ENCODE measurements at places on chromosomes 16 and 17.

DNA sequence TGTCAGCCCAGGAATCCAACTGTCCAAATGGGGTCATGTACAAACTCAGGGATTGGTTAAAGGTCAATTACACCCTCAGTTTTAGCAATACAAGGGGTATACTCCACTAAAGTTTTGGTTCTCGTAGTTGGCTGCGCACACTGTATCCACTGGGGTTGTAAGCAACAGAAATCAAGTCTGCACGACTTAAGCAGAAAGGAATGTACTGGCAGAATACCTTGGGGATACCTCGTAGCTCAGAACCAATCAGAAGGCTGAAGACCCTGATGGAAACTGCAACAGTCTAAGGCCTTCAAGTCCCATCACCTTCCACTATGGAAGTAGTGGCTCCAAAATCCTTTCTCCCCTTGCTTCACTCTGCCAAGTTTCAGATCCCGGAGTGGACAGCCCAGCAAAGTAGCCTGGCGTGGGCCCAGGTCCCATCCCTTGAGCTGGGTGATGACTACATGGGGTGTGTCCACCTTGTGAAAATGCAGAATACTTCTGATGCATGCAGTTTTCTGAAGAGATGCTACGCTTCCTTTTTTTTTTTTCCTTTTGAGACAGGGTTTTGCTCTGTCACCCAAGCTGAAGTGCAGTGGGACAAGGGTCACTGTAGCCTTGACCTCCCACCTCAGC lies 21.1 kb upstream of the RPH3AL start:
- peak; percentile 8 for DNase-seq

GRCh38 chr17:82548681-82549303 lies 29.3 kb downstream of the FOXK2 start:
- no peak for DNase-seq

DNA sequence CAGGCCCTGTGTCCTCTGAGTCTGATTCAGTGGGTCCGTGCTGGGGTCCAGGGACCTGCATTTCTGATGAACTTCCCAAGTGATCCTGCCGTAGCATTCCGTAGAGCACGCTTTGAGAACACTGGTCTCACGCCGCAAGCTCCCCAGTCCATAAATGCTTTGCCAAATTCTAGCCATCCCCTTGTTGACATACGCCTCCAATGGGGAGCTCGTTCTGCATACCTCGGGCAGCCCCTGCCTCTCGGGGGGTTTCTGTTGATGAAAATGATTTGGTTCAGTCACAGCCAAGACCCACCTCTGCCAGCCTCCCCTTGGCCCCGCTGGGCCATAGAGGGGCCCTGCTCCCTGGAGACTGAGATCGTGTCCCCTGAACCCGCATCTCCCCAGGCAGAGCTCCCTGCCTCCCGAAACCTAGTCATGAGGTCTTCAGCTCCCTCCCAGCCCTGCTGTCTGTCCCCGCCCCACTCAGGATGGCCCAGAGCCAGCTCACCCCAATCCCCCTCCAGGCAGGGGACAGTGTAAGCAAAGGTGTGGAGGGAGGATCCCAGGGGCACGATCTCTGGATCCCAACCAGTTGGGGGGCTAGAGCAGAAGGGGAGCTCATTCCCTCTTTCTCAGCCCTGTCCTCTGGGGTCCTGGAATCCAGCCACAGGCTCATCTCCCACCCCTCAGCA lies 16.2 kb upstream of the SPNS2 start:
- DNase-seq: no peak

DNA sequence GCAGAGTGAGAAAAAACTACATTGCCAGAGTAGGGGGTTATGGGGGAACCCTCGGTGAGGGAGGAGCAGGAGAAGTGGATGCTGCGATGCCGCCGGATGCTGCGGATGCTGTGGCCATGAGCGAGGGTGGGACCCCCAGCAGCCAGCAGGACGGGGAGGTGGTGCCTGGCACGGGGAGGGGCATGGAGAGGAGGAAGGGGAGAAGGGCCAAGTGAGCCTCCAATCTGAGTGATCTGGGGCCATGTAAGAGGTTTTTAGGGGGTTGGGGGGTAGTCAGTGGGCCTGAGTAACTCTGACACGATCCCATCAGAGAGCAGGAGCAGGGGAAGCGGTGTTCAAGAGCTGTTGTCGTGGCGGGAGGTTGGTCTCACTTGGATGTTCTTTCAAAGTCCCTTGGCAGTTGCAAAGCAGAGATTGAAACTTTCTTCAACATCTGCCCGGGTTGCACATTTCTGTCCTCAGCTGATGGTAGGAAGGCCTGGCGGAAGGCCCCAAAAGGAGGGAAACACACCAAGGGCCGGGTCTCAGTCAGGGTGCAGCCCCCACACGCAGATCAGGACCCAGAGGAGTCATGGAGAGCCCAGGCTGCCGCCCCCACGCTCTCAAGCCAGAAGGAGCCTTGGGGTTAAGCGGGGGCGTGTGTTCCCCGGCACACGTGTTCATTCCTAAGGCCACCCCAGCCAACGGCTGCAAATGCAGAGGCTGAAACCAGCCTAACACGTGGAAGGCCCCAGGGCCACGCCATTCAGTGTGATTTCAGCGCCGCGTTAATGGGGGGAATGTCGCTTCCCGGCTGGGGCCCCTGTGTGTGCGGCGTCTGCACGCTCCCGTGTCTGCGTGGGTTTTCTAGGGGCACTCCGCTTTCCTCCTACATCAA lies 81.7 kb downstream of the ZDHHC7 start:
- DNase-seq: no peak

DNA sequence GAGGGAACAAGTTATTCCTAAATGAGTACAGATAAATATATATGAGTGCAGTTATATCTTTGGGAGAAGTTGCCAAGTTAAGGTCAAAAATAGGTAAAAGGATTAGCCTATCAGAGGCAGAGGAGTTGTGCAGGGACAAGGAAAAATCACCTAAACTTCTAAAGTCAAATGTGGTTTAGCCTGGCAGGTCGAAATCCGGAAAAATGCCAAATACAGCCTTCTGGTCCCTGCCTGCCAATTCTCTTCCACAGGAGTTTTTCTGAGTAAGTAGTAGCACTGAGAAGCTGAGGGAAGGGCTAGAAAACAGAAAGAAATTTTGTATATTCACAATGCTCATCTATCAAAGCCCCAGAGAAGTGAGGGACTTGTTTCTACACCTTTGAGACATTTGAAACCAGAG lies 17.6 kb upstream of the CES5A start:
- DNase-seq: no peak

DNA sequence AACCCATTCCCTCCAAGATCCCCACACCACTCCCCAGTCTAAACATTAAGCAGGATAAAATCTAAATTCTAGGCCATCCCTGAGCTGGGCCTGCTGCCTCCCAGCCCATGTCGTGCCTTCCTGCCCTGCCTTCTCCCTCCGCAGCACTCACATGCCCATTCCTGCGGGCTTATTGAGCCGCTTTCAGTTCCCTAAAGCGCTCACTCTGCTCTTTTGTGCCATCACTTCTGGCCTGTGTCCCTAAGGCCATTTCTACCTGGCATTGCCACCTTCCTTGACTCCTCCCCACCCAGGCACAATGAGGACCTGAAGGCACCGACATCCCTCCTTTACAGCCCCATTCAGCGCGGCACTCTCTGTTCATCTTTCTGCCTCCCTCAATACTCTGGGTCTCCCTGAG lies 13.0 kb upstream of the RAB5C start:
- DNase-seq: no peak

GRCh38 chr16:73289232-73289631 lies 241.3 kb upstream of the ZFHX3 start:
- DNase-seq: no peak

DNA sequence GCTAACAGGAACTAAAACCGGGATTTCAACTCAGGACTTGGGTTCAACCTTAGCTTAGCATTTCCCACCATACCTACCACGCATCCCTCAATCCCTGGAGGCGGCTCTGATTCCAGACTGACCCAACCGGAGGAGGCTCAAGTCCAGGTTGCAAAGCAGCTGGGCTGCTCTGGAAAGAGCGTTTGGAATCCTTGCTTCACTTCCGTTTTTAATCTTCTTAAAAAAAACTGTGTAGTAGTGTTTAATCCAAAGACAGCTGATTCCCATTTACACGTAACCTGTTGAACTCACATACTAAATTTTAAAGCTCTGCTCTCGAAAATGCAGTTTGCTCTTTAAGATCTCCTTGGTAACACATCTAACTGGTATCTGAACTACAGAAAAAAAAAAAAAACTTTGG lies 50.0 kb downstream of the NXN start:
- no peak for DNase-seq

GRCh38 chr17:34769049-34769448 lies 189.7 kb downstream of the TMEM132E start:
- no peak for DNase-seq

- peak; percentile 67 for DNase-seq
Measured at GRCh38 chr17:28908640-28909167, 5.8 kb upstream of the DHRS13 start.

- DNase-seq: no peak
Measured at GRCh38 chr17:358491-359151, 6.0 kb upstream of the RPH3AL start.

- no peak for DNase-seq
Measured at GRCh38 chr16:14528306-14528705, 101.8 kb downstream of the PARN start.

DNA sequence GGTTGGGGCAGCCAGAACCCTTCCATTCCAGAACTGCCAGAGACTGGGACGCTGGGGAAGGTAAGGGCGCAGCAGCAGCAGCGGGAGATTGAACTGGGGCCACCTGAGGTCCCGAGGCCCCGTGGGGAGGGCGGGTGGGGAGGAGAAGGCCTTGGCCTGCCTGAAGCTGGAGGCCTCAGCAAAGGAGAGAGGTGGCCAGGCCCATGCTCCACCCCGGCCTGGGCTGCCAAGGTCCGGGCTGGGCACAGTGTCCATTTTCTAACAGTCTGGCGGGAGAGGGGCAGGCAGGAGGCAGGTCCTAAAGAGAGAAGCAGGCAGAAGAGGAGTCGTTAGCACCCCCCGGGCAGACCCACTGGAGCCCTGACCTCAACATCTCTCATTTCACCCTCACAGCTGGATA lies 1.1 kb upstream of the GDPD3 start:
- DNase-seq: no peak

DNA sequence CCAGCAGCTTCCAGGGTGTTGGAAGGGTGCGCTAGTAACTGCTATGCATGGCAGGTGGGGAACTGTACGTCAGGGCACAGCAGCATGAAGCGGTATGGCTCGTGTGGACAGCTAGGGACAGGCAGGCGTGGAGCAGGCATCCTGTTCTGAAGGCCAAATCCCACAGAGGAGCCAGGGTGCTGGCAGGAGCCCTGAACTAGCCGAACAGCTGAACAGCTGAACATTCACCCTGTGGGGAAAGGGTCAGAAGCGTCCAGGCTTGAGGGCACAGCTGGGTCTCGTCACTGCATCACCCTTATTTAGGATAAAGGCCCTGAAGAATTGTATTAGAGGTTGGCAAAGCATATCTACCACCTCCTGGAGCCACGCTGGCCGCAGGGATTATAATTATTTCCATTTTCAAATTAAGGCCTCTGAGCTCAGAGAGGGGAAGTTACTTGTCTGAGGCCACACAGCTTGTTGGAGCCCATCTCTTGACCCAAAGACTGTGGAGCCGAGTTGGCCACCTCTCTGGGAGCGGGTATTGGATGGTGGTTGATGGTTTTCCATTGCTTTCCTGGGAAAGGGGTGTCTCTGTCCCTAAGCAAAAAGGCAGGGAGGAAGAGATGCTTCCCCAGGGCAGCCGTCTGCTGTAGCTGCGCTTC lies 3.3 kb upstream of the STH start:
- DNase-seq: no peak

DNA sequence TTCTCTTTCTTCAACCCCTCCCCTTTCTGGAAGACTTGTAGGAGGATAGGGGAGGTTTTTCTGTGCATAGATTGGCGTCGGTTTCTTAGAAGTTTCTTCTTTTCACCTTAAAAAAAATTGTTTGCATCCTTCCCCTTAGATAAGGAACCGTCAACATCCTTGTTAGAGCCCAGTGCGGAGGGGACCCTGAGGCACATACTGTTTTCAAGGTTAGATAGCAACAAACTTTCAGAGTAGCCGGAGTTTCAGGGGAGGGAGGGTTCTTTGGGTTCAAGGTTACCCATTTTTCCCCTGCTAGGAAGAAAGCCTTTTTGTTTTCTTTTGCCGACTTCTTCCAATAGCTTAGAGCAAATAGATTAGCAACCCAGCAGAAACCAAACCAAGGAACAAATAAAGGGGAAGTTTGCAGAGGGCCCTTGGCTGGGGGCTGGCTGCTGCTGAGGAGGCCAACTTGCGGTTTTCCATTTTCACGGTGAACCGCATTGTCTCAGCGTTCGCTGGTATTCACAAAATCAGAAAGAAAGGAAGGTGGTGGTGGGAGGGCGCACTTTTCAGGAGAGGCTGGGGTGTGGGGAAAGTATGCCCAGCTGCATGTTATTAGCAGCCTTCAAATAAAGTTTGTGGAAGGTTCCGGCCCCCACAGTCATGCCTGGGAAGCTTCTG lies 28.8 kb downstream of the MSI2 start:
- peak; percentile 30 for DNase-seq

DNA sequence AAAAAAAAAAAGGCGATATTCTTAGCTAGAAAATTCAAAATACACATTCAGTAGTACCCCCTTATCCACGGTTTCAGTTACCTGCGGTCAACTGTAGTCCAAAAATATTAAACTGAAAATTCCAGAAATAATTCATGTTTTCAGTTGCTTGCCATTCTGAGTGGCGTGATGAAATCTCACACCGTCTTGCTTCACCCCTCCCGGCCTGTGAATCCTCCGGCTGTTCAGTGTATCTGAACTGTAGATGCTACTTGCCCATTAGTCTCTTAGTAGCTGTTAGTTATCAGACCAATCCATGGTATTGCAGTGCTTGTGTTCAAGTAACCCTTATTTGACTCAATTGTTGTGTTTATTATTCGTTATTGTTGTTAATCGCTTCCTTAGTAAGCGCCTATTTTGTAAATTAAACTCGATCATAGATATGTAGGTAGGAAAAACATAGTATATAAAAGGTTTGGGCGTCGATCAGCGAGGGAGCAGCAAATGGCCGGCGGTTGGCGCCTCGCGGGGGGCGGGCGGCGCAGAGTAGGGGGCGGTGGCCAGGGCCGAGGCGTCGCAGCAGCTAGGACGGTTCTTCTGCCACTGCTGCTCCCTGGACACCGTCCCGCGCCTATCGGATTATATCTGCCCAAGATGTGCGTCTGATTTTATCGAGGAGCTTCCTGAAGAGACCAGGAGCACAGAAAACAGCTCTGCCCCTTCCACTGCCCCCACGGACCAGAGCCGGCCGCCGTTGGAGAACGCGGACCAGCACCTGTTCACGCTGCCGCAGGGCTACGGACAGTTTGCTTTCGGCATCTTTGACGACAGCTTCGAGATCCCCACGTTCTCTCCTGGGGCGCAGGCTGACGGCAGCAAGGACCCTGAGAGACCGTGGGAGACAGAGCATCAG lies 39.8 kb upstream of the AKAP1 start:
- no peak for DNase-seq

GRCh38 chr17:21129023-21129681 lies 2.4 kb downstream of the DHRS7B start:
- peak; percentile 15 for DNase-seq

DNA sequence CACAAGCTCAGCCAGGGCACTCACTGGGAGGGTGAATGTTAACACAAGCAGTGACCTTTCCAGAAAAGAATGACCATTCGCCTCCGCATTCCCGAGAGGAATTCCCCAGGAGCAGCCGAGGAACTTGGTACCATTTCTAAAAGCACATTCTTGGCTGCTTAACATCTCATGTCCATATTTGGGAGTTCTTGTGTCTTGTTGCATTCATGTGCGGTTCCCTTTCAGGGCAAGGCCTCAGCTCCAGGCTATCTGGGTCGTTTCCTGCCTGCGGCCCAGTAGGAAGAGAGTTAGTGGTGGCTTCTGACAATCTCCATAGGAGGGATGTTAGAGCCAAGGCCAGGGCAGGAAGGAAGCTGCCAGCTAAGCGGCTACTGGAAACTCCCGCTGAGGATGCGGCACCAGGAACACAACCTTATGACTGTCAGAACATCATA lies 27.8 kb upstream of the MEAK7 start:
- peak; percentile 99 for DNase-seq
